ENCODE measurements at places on chromosomes 7 and 10.

DNA sequence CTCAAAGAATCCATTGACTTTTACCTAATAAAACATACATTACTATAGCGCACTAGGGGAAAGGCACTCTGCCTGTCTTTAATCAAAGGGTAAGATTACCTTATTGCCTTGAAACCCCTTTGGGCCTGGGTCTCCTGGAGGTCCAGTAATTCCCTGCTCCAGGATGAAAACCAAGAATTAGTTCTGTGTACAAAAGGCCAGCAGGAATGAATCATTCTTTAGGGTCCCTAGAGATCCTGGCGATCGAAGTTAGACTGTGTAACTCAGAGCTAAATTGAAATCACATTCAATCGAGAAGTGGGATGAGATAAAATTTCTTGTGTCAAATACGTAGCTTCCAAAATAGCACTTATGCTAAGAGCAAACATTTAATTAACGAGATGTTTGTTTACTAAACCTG, 29.8 kb downstream of the COL28A1 start:
- DNase-seq, result no peak

DNA sequence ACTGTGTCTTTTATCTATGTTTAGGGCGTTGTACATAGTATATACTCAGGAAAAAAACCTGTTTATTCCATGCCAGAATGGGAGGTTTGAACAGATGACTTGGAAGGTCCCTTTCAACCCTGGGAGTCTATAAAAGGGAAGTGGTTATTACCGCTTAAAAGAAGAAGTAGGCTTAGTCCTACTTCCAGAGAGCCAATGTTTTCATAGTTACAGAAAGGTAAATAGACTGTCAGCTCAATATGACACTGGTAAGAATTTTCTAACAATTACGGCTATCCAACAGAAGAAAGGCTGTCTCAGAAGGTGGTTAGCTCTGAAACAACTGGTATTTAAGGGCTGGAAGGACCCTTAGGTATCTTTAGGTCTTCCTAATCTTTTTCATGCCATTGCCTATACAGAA, 1.1 kb upstream of the TFAM start:
- no peak for DNase-seq

DNA sequence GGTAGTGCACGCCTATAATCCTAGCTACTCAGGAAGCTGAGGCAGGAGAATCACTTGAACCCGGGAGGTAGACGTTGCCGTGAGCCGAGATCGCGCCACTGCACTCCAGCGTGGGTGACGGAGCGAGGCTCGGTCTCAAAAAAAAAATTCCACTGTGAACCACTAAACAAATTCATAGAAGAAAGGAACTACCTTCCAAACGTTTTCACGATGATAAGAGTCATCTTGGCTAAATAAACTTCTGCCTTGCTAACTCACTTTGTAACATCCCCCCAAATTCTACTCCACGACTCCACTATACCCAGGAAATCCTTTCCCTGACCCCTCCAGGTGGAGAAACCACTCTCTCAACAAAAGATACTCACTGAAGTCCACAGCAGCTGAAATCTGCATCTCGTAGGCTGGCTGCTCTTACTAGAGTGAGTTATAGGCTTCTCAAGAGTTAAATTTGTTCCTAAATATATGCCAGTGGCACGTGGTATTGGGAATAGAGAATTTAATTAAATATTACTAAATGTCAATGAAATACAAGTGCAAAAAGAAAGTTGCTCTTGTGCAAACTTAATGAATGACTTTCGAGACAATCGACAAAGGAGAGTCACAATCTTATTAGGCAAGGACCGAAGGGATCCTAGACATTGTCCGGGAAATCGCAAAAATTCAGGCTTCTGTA, 1.6 kb upstream of the GTF2I start:
- no peak for DNase-seq

DNA sequence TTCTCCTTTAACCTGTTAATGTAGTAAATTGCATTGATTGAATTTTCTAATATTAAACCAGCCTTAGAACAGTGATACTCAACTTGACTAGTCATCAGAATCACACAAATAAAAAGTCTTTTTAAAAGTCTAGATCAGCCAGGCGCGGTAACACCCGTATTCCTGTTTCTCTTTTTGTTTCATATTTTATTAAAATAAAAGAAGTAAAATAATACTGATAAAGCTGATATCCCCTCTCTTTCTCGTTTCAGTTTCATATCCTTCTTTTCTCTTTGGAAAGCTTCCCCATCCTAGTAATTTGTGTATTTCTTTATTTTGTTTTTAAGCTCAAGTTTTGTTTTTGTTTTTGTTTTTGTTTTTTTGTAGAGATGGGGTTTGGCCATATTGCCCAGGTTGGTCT, 9.3 kb downstream of the SMO start:
- no peak for DNase-seq

GRCh38 chr10:124436191-124436638, 13.6 kb downstream of the NKX1-2 start:
- DNase-seq, result no peak

GRCh38 chr7:13017333-13017857, 330.0 kb downstream of the ARL4A start:
- no peak for DNase-seq

DNA sequence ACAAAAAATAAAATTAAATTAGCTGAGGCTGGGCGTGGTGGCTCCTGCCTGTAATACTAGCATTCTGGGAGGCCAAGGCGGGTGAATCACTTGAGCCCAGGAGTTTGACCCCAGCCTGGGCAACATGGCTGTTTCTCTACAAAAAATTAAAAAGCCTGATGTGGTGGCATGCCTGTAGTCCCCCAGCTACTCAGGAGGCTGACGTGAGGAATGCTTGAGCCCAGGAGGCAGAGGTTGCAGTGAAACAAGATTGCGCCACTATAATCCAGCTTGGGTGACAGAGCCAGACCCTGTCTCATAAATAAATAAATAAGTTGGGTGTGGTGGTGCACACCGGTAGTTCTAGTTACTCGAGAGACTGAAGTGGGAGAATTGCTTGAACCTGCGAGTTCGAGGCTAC, 65.1 kb downstream of the GNA12 start:
- no peak for DNase-seq

- no peak for DNase-seq
Measured at GRCh38 chr10:26024303-26024702, 90.3 kb downstream of the MYO3A start.

- DNase-seq, result no peak
Measured at GRCh38 chr10:117450940-117451339, 75.7 kb upstream of the PDZD8 start.

DNA sequence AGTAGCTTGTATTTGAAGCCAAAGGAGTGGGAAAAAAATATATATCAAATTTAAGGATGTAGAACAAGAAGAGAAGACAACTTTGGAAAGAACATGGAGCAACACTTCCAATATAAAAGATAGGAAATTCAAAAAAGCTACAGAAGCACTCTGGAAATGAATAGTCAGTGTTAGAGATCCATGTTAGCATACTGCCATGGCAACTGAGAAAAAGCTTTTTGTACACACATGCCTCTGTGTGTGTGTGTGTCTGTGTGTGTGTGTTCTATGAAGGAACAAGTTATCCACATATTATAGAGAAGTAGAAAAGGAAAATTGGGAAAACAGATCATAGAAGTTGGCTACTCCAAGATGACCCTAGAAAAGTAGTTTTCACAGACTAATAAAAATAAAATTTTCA, 96.3 kb downstream of the LRRTM3 start:
- no peak for DNase-seq

DNA sequence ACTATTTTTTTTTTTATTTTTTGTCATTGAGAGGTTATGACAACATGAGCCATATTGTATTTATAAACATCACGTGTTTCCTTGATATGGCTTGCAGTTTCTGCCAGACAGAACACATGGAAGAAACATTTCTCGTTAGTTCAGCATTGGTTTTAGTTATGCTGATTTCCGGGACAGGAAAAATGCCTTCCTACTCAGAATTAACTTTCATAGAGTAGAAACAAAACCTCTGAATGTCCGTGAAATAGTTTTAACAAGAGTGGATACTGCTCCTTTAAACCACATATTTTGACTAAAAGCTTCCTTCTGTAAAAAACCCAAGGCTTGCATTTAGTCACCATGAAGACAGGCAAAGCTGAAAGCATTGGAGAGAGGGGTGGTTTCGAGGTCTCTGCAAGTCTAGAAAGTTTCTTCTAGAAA, 240.4 kb downstream of the KIAA1217 start:
- no peak for DNase-seq

GRCh38 chr10:60446070-60446833, 56.6 kb upstream of the ANK3 start:
- DNase-seq, result no peak

Measured in stimulated activated CD4-positive, alpha-beta T cell treated with anti-CD3 and anti-CD28 coated beads, Interleukin-4, amount 100 ng/mL, for 1 hour (primary cell).